Right ventricle myocardium inferior (tissue), 1 donor: ENCODE measurements at places on chromosomes 6 and 20. TPM values are rescaled to one million over a fixed set of nuclear protein-coding genes. Genes with fewer than 3 reads are reported as not detected.

SNX21 gene
- total RNA-seq, result 22.5 TPM

DNAH8 gene
- total RNA-seq, result not detected

NFATC2 gene
- 2.1 TPM for total RNA-seq

PXT1 gene
- not detected for total RNA-seq

IL17A gene
- not detected for total RNA-seq

IL17F gene
- not detected for total RNA-seq

STX11 gene
- total RNA-seq, result 11.1 TPM

FAM217A gene
- not detected for total RNA-seq

PRDM13 gene
- total RNA-seq, result not detected

ULBP3 gene
- total RNA-seq, result 1.4 TPM

PTCHD4 gene
- total RNA-seq, result 0.92 TPM

CTAGE9 gene
- total RNA-seq, result not detected

OXT gene
- total RNA-seq, result 0.54 TPM

SYCP2L gene
- total RNA-seq, result 0.92 TPM

SNX9 gene
- 35.5 TPM for total RNA-seq

HS3ST5 gene
- total RNA-seq, result not detected

HRH3 gene
- total RNA-seq, result not detected

SRMS gene
- total RNA-seq, result not detected

PAX1 gene
- total RNA-seq, result not detected

GHRH gene
- total RNA-seq, result not detected

PAK5 gene
- not detected for total RNA-seq

TMX4 gene
- 114 TPM for total RNA-seq

ANKEF1 gene
- 1.1 TPM for total RNA-seq

SLC4A11 gene
- 0.14 TPM for total RNA-seq

CPNE5 gene
- total RNA-seq, result 10.9 TPM

SNPH gene
- 8.5 TPM for total RNA-seq

SPATS1 gene
- total RNA-seq, result not detected

CST7 gene
- 1.4 TPM for total RNA-seq

SIM1 gene
- total RNA-seq, result not detected

DPPA5 gene
- not detected for total RNA-seq

TOX2 gene
- total RNA-seq, result 1.1 TPM

SLC22A16 gene
- 0.32 TPM for total RNA-seq

CD83 gene
- 1.3 TPM for total RNA-seq

PTCRA gene
- not detected for total RNA-seq

KHDC1L gene
- total RNA-seq, result not detected

TMEM14C gene
- total RNA-seq, result 120 TPM

HLA-DRB1 gene
- 32.4 TPM for total RNA-seq

PHACTR1 gene
- 116 TPM for total RNA-seq

RRAGD gene
- total RNA-seq, result 126 TPM

TAAR1 gene
- not detected for total RNA-seq

PNLDC1 gene
- 0.32 TPM for total RNA-seq

SLC22A3 gene
- total RNA-seq, result 1.8 TPM

ENPP4 gene
- 20.0 TPM for total RNA-seq

MCCD1 gene
- not detected for total RNA-seq

OR12D2 gene
- total RNA-seq, result not detected

PCK1 gene
- total RNA-seq, result 4.4 TPM

TRIM40 gene
- total RNA-seq, result not detected

DACT2 gene
- 1.0 TPM for total RNA-seq

SGK2 gene
- total RNA-seq, result 1.1 TPM

LPIN3 gene
- total RNA-seq, result 18.1 TPM

FAM110A gene
- total RNA-seq, result 2.6 TPM

RAMACL gene
- 0.43 TPM for total RNA-seq

HEY2 gene
- 57.5 TPM for total RNA-seq

FERMT1 gene
- 1.5 TPM for total RNA-seq

DUSP15 gene
- 2.9 TPM for total RNA-seq

TREM1 gene
- total RNA-seq, result 1.2 TPM
